Subcutaneous preadipocyte (primary cell): ENCODE measurements at places on chromosomes 2 and 18. TPM values are rescaled to one million over a fixed set of nuclear protein-coding genes. Genes with fewer than 3 reads are reported as not detected.

Gene UGT1A5
- total RNA-seq: not detected in 2 replicates

Gene ELOA2
- not detected in 2 replicates for total RNA-seq

Gene FHOD3
- total RNA-seq: 1.1 and 1.6 TPM in 2 replicates

Gene CASP8
- total RNA-seq: 18.4 and 26.6 TPM in 2 replicates

Gene CDH2
- total RNA-seq: 1.1 and 5.7 TPM in 2 replicates

Gene MREG
- total RNA-seq: 1.8 and 2.7 TPM in 2 replicates

Gene BCL11A
- under 0.01 TPM in 1 of 2 replicates, not detected in the other for total RNA-seq

Gene DOK6
- total RNA-seq: 0.37 TPM in 1 of 2 replicates, not detected in the other

Gene CYBRD1
- total RNA-seq: 100 and 131 TPM in 2 replicates

Gene MAL
- total RNA-seq: not detected in 2 replicates

Gene MDH1B
- total RNA-seq: 0.37 and 0.78 TPM in 2 replicates

Gene SCYGR6
- total RNA-seq: not detected in 2 replicates

Gene LYPD1
- total RNA-seq: 0.59 TPM in 1 of 2 replicates, not detected in the other

Gene CHPF
- 60.4 and 92.6 TPM in 2 replicates for total RNA-seq

Gene KCNG2
- total RNA-seq: not detected in 2 replicates

Gene AQP12A
- not detected in 2 replicates for total RNA-seq

Gene SERPINB5
- not detected in 2 replicates for total RNA-seq

Gene FOXD4L1
- total RNA-seq: under 0.01 TPM in 1 of 2 replicates, not detected in the other

Gene MSTN
- total RNA-seq: under 0.01 TPM in 1 of 2 replicates, not detected in the other

Gene CDH7
- total RNA-seq: not detected in 2 replicates
